ENCODE measurements at places on chromosomes 7 and 10. TPM values are rescaled to one million over a fixed set of nuclear protein-coding genes. Genes with fewer than 3 reads are reported as not detected.

SDK1 gene
- total RNA-seq, result 1.4 TPM

PCDH15 gene
- 25.6 TPM for total RNA-seq

- no peak for DNase-seq
Measured at GRCh38 chr10:127990846-127991542, 84.1 kb downstream of the PTPRE start.

DNA sequence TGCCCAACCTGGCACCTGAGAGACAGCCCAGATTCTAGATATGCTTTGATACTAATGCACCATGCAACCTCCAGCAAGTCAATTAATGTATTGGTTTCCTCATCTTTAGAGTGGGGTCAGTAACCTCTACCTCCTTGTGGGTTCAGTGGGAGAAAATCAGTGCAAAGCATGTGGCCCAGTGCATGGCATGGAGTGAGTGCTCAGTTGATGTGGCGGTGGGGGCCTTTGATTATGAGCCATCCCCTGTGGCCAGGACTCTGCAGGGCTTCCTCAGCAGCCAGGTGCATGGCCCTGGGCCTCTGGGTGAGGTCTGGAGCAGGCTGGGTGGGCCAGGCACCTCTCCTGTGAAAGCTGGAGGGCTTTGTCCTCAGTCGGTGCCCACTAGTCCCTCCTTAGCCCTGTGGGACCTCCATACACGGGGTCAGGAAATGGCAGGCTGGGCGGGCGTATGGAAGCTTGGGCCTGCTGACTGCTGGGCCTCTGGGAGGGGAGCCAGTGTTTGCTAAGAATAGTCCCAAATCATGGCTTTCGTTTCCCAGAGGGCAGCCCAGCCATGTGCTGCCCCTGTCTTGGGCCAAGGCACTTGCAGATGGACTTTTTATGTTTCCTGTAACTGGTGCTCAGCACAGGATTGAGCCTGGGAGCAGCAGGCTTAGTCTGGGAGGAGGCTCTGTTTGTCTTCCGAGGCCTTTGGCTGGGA lies 3.4 kb downstream of the PALD1 start:
- peak; percentile 37 for DNase-seq

DNA sequence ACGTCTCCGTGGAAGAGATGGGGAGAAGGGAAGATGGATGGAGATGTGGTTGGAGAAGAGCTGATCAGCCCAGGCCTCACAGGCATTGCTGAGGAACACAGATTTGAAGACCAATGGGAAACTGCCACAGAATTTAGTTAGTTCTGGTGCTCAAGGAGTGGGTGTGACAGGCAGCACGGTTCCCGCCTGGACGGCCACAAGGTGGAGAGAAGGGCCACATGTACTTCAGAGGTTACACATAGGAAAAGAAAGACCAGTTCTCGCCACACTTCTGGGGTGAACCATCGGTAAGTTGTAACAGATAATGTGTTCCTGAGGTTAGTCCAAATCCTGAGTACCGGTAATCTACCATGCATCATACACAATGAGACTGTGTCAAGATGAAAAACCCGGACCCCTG lies 29.5 kb upstream of the GJD4 start:
- DNase-seq, result no peak

DNA sequence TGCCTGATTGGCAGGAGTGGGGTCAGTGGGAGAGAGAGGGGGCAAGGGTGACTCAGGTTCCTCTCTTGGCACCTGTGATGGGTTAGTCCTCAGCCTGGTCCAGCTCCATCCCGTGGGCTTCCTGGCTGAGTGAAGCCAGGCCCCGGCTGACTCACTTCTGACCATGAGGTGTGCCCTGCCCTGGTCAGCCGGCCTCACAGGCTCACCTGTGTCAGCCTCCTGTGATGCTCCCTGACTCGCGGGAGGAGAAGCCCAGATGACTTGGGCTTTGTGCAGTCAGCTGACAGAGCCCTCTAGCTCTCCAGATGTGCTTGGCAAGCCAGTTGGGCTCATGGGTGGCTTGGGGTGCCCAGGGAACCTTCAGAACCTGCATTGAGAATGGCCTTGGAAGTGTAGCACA lies 16.0 kb upstream of the PPIF start:
- no peak for DNase-seq

DNA sequence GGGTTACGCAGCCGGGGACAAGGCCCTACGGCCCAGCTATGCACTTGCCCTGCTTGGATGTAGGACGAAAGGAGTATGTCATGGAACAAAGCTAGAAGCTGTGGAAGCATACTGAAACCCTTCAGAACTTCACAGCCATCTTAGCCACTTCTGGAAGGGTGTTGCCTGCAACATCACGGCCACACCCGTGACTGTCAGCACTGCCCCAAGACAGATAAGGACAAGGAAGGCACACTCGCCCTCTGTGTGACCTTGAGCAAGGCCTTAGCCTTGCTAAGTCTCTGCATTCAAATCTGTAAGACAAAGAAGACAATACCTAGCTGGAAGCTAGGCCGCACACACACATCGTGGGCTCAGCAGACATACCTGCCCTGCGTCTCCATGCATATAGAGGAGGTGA lies 352.5 kb upstream of the MGMT start:
- DNase-seq, result no peak

- DNase-seq, result no peak
Measured at GRCh38 chr10:14584661-14585060, 190.0 kb downstream of the FAM107B start.

GRCh38 chr10:123305671-123306070 lies 151.5 kb downstream of the BUB3 start:
- no peak for DNase-seq

GRCh38 chr10:128052696-128053095 lies 73.5 kb downstream of the MKI67 start:
- no peak for DNase-seq

DNA sequence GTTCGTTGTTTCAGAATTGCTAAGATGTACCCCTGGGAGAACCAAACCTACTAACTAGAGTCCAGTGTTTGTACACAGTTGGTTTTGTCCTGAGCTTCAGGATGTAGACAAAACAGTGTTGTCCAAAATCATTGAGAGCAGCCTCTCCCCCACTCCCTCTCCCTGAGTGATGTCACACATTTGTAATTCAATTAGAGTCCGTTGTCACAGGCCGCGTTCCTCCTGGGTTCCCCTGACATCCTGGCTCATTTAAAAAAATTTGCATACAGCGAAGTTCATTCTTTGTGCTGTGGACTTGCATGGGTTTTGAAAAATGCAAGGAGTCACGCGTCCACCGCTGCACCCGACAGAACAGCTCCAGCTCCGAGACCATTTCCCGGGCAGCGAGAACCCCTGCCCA lies 10.3 kb downstream of the GRIFIN start:
- no peak for DNase-seq
